ENCODE measurements at places on chromosomes 7 and 10.

DNA sequence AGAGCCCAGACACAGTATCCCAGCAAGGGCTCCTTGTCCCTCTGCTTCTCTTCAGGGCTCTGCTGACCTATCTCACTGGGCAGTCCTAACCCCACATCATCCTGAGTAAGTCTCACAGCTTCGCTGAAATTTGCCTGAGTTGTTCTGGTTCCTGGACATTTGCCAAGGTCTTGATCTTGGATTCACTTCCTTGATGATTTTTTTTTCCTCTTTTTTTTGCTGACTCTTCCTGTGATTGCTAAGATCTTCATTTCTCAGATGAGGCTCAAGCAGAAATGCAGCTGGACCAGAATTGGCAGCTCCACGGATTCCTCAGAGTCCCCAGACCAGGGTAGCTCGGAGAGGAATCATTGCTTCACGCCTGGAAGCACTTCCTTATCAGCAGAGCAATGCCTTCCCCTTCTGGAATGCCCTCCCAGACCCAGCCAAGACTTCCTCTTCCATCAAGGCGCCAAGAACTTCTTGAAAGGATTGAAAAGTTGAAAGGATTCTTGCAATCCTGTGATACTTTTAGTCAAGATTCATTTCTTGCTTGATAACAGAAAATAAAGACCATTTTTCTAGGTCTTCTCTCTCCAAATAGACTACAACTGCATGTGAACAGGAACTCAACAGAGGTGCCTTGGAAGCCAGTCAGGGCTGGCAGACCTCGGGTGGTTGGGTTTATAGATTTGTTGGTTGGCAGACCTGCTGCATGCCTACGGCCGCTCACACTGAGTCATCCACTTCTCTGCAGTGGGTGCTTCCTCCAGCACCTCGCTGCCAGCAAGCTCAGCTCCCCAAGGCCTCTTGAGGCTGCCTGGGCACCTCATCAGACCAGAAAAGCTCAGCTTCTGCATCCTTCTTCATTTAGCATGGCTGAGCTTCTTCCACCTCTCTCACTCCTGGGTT is 8.8 kb upstream of the AFAP1L2 start:
- peak; percentile 20 for DNase-seq

- DNase-seq = no peak
These were observed 71.9 kb downstream of the PROSER2 start for GRCh38 chr10:11895108-11895466.

DNA sequence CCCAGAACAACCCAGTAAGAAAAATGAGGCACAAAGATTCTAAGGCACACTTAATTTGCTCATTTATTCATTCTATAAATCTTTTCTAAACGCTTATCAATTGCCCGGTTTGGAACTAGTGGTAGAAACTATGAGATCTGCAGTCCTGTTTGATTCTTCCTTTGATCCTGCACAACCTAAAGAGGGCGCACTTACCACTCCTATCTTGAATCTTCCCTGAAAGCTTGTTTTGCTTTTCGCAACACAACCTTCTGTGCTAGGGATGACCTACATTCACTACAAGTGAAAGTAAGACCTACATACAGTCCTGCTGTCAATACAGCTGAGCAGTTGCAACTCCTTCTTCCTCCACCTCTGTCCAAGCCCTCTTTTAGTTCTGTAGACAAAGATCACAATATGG is 12.6 kb upstream of the ARL4A start:
- DNase-seq = no peak

DNA sequence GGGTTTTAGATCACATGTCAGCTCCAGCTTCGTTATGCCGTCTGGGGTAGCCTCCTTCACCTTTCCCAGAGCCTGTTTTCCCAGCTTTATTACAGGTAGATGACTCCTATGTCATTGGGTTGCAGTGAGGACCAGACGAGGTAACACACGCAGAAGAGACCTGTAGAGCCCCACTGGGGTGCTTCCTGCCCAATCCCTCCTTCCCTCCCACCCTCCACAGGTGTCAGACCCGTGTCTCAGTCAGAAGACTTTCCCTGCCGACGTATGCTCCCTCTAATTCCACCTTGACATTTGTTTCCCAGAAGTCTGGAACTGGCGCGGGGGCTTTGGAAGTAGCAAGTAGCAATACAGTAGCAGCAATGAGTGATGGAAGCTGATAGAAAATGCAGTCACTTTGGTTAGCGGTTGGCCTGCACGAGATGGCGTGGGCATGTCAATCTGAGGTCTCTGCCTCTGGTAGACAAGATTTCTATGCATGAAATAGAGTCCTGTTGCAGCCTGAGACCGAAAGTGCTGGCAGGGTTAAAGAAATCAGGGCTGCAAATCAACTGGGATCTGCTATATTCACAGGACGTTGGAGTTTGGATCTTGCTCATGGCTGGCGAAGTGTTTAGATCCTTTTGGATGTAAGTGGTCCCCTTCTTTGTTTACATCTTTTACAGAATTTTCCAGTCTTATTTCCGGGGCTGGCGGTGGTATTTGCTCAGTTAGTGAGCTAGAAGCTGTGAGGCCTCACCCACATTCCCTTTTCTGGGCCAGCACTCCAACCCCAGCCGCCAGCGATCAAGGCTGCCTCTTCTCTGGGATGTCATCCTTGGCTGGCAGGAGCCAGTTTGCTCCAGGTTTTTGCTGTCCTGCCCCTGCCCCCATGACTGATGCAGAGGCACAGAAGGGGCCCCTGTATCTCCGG is 78.3 kb upstream of the KMT2C start:
- no peak for DNase-seq

GRCh38 chr7:155287284-155287935 is 10.3 kb upstream of the INSIG1 start:
- DNase-seq = no peak

- DNase-seq = peak; percentile 88
These were observed 104.3 kb upstream of the CAV2 start for GRCh38 chr7:116395141-116395791.

DNA sequence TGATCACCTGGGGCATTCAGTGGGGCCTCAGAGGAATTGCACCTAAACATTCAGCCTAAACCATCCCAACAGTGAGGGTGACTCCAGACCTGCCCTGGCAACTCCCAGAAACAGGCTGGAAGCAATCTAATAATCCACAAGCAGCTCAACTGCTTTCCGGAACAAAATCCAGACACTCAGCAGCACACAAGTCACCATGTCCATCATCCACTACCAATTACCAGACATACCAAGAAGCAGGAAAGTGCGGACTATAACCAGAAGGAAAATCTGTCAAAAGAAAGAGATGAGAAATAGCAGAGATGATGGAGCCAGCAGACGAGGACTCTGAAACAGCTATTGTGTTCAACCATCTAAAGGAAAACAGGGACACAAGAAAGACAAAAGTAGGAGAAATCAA is 342.6 kb upstream of the ZMIZ1 start:
- no peak for DNase-seq

GRCh38 chr7:137636376-137636775 is 210.4 kb downstream of the DGKI start:
- DNase-seq = no peak

DNA sequence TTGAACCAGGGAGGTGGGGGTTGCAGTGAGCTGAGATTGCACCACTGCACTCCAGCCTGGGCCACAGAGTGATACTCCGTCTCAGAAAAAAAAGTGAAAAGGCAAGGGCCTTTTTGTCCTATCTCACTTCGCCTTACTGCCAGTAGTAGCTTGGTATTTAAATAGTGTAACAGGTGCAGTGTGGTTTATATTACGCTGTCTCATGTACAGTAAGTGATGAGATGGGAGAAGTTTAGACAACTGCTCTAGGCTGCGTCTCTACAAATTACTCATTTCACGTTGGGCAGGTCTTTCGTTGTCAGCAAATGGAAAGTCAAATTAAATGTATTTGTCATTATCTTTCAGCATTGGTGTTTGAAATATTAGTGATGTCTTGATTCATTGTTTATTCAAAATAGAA is 15.5 kb upstream of the PFKFB3 start:
- no peak for DNase-seq

GRCh38 chr7:108266491-108266890 is 136.3 kb upstream of the LAMB4 start:
- DNase-seq = no peak

GRCh38 chr7:46714904-46715303 is 793.8 kb upstream of the IGFBP3 start:
- DNase-seq = no peak

DNA sequence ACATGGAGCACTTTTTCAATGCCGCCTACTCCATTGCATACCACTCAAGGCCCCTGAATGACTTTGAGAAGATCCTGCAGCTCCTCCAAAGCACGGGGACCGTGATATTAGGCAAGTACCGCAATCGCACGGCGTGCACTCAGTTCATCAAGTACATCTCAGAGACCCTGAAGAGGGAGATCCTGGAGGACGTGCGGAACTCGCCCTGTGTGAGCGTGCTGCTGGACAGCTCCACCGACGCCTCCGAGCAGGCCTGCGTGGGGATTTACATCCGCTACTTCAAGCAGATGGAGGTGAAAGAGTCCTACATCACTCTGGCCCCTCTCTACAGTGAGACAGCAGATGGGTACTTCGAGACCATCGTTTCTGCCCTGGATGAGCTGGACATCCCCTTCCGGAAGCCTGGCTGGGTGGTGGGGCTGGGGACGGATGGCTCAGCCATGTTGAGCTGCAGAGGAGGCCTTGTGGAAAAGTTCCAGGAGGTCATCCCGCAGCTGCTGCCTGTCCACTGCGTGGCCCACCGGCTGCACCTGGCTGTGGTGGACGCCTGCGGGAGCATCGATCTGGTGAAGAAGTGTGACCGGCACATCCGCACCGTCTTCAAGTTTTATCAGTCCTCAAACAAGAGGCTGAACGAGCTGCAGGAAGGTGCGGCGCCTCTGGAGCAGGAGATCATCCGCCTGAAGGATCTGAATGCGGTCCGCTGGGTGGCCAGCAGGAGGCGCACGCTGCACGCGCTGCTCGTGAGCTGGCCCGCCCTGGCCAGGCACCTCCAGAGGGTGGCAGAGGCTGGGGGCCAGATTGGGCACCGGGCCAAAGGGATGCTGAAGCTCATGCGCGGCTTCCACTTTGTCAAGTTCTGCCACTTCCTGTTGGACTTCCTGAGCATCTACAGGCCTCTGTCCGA is 12.7 kb upstream of the ATP6V0E2 start:
- no peak for DNase-seq

DNA sequence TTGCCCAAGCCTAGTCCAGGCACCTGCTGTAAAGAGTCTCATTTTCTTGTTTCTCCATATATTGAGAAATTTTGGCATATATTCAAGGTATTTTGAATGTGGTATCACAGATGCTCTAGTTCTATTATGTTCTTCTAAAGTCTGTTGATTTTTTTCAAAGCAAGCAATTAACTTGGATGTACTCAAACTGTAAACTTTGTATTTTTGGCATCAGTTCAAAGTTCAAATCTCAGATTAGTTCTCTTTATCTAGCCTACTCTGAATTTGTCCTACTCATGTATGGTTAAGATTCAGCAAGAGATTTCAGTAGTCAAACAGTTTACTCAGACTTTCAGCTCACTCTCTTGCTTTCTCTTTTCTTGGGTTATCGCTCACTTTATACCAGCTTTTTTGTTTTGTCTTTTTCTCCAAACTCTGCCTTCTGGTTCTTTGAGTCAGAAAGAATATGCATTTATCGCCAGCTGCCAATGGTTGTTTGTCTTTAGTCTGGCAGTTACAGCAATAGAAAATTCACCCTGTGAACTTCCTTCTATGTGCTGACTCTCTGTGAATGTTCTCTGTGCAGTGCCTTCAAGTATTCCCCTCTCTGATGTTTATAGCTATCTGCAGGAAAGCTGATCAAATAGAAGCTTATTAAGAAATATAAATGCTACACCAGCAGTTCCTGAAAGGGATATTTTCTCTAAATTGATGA is 56.0 kb downstream of the ANKRD7 start:
- no peak for DNase-seq

GRCh38 chr7:147413557-147413870 is 1177.1 kb upstream of the C7orf33 start:
- no peak for DNase-seq

DNA sequence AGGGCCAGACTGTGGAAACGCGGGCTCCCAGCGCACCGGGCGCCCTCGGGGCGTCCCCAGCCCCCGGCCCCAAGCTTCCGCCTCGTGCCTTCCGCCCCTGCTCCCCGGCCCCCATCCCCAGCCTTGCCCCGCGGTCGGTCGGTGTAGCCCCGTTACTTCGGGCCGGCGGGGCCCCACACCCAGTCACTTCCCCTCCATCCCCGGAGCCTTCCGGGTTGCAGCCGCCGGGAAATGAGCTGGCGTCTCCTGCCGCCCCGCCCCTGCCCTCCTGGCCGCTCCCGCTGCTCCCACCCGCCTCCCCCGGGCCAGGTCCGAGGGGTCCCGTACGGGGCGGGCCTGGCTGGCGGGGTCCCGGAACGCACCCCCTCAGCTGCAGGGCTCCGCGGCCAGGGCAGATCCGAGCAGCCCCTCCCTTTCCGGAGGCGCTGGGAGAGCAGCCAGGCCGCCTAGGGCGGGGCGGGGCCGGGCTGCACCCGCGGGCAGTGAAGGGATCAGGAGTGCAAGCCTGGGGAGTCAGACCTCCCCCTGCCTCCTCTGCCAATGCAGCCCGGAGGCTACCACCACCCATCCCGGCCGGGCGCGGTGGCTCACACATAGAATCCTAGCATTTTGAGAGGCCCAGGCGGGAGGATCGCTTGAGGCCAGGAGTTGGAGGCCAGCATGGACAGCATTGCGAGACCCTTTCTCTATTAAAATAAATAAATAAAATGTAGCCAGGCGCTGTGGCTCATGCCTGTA is 709 bp downstream of the ARPC1B start:
- peak; percentile 54 for DNase-seq

GRCh38 chr10:69315100-69315542 is 36.8 kb downstream of the HK1 start:
- no peak for DNase-seq

DNA sequence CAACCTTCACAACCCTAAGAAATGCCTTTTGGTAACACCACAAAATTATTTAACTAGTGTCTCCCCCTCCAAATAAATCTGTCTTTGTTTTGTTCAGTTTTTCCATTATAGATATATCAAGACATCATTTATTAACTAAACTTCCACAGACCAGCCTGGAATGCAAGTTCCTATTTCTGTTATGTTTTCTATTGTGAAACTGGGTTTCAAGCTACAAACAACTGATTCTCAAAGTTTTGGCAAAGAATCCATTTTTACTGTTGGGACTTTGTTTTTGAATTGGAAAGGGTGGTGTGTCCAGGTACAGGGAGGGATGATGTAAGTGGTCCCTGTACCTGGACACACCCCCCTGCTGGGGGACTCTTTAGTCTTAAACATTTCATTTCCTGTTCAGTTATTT is 36.2 kb downstream of the STAMBPL1 start:
- no peak for DNase-seq

- peak; percentile 52 for DNase-seq
These were observed 53.0 kb upstream of the SEMA3A start for GRCh38 chr7:84247591-84247990.

- DNase-seq = no peak
These were observed 195.6 kb upstream of the FRMD4A start for GRCh38 chr10:14526326-14526725.

GRCh38 chr10:19620811-19621210 is 195.4 kb upstream of the PLXDC2 start:
- DNase-seq = no peak

- DNase-seq = no peak
These were observed 113.4 kb upstream of the CDK6 start for GRCh38 chr7:92949748-92950147.

DNA sequence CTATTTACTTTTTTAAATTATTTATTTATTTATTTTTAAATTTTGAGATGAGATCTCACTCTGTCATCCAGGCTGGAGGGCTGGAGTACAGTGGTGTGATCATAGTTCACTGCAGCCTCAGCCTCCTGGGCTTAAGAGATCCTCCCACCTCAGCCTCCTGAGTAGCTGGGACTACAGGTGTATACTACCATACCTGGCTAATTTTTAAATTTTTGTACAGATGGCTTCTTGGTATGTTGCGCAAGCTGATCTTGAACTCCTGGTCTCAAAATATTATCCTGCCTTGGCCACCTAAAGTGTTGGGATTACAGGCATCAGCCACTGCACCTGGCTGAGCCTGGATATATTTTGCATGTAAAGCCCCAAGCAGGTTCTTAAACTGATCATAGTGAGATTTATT is 7.6 kb downstream of the CHST12 start:
- no peak for DNase-seq
